ENCODE measurements at places on chromosomes 16 and 17.

DNA sequence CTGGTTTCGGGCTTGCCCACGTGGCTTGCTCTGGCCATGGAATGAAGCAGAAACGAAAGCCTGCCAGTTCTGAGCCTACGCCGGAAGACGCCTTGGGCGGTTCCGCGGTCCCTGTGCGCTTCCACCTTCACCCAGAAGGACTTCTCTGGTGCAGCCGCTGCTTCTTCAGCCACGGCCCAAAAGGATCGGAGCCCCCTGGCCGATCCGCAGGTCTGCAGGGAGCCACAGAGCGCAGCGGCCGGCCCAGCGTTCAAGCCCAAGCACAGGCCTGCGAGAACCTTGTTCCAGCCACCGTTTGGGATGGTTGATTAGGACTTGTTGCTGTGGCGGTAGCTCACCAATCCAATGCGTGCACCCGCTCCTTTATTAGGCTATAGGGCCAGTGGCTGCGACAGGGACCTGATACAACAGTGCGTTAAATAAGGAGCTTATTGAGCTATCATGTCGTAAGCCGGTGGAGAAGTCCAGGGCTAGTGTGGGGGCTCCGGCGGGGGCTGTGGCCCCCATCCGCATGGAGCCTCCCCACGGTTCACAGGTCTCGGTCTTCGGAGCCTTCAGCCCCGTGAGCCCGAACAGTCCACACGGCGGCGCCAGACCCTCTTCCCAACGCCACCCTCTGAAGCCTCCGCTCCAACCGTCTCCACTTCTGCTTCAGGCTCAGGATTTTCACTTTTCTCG is 10.2 kb upstream of the MPP2 start:
- peak; percentile 18 for DNase-seq

- DNase-seq = no peak
These were observed 33.7 kb downstream of the GDE1 start for GRCh38 chr16:19488213-19488640.

- no peak for DNase-seq
These were observed 252.4 kb downstream of the NTN1 start for GRCh38 chr17:9273428-9274391.

DNA sequence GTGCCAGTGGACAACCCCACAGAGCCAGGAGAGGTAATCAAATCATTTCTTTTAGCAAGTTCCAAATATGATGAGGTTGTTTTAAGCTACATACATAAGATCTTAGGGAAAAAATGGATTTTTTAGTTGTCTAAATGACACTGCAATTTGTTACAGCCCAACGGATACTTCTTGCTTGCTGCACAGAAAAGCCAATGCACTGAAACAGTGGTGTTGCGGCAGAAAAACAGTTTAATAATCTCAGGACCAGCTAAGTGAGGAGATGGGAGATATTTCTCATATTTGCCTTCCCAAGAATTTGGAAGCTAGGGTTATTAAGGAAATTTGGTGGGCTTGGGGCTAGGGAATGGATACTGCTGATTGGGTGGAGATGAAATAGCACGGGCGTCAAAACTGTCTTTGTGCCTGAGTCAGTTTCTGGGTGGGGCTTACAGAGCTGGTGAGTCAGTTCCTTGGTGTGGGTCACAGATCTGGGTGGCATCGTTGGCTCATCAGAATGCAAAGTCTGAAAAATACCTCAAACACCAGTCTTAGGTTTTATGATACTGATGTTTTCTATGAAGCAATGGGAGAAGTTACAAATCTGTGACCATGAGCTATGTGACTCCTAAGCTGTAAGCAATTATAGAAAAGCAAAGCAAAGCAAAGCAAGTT is 255.4 kb downstream of the IRX3 start:
- DNase-seq = no peak

DNA sequence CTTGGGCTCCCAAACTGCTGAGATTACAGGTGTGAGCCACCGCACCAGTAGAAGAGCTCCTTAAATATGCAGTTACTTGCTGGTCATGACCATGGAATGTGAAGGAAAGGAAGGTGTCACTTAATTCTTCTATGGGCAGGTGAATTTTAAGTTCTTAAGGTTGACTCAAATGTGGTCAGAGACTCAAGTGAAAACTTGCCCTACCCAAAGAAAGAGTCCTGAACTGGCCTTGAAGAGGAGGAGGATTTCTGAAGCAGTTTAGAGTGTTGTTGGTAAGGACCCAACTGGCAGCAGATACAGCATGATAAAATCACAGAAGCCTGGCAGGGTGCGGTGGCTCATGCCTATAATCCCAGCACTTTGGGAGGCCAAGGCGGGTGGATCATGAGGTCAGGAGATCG is 29.4 kb downstream of the CHD9 start:
- no peak for DNase-seq

GRCh38 chr17:63290351-63290750 is 155.8 kb downstream of the CYB561 start:
- DNase-seq = no peak

- no peak for DNase-seq
These were observed 187.0 kb downstream of the SOX9 start for GRCh38 chr17:72307836-72308235.

GRCh38 chr16:17696616-17697015 is 225.9 kb upstream of the XYLT1 start:
- DNase-seq = no peak

DNA sequence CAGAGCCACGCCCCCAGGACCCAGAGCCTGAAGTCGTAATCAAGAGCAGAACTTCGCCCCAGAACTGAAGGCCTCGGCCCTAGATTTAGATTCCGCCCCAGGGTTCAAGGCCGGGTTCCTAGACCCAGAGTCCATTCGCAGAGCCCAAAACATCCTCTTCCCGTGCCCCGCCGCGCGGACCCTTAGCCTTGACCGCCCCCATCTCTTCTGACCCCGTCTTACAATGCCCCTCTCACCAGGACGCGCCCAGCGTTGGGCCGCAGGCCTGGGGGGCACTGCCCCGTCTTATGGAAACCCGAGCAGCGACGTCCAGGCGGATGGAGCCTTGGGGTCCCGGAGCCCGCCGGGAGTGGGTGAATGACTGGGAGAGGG is 5.0 kb downstream of the CD19 start:
- no peak for DNase-seq
